ENCODE measurements at places on chromosomes 3 and 15.
A peak's percentile ranks its signal among the peaks of the same experiment; 100 is the strongest.

- no peak for DNase-seq
Measured at GRCh38 chr15:101242999-101243336, 8.9 kb downstream of the CHSY1 start.

DNA sequence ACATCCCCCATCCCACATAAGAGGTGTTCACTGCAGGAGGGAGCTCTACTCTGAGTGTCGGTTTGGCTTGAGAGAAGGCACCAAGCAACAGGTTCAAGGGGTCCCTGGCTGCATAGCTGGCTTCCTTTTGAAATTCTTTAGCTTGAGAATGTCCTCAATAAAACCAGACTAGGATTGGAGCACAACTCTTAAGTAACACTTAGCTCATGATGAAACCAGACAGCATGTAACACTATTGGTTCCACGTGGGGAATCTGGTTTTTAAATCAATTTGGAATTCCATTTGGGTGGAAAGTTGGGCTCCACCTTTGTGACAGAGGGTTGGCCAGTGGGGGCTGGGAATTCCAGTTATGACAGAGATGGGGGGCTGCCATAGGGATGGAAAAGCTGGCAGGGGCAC lies 281.2 kb downstream of the TLE3 start:
- no peak for DNase-seq

DNA sequence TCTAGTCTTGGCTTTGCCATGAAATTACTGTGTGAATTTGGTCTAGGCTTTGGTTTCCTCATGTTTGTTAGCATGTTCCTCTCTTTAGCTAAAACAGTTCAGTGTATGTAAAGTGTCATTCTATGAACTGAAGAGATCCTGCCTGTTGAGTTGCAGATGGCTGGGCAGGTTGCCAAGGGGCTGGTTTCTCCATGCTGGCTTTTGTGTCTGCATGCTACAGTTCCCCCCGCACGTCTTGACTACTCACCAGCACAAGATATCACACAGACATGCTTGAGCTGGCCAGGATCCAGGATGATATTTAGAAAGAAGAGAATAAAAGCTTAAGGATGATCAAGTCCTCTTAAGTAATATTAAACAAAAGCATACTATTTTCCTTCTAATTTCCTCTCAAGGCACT lies 90.2 kb downstream of the CERS3 start:
- no peak for DNase-seq

GRCh38 chr3:72188536-72188935 lies 403.6 kb upstream of the PROK2 start:
- DNase-seq: no peak

- DNase-seq: no peak
Measured at GRCh38 chr3:160346511-160346910, 52.5 kb downstream of the IFT80 start.

DNA sequence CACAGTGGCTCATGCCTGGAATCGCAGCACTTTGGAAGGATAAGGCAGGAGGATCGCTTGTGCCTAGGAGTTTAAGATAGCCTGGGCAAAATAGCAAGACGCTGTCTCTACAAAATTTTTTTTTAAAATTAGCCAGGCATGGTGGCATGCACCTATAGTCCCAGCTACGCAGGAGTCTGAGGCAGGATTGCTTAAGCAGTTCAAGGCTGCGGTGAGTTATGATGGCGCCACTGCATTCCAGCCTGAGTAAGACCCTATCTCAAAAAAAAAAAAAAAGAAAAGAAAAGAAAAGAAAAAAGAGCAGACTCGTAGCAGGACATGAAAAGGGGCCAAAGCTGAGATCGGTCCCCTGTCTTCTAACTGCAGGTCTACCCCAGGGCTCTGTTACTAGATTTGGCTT lies 18.9 kb downstream of the SRGAP3 start:
- no peak for DNase-seq

- peak; percentile 25 for DNase-seq
Measured at GRCh38 chr15:40282869-40283614, at the start of gene ANKRD63. Gene ANKRD63 (minus strand): TSS chr15:40283064. CDS start chr15:40282586, 478 bp downstream.

DNA sequence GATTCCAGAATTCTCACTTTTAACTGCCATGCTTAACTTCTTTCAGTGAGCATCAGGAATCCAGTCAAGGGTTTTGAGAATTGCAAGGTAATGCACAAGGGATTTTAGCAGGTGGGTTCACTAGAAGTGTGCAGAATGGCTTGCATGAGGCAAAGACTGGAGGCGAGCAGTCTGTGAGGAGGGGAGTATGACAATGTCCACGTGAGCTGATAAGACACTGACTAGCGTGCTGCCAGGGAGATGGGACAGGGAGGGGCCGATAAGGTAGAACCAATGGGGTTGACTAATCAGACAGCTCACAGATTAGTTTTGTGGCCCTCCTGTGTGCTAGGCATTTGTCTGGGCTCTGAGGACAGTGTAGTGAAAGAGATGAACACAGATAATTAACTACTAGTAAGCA lies 102.0 kb upstream of the DAZL start:
- DNase-seq: no peak

DNA sequence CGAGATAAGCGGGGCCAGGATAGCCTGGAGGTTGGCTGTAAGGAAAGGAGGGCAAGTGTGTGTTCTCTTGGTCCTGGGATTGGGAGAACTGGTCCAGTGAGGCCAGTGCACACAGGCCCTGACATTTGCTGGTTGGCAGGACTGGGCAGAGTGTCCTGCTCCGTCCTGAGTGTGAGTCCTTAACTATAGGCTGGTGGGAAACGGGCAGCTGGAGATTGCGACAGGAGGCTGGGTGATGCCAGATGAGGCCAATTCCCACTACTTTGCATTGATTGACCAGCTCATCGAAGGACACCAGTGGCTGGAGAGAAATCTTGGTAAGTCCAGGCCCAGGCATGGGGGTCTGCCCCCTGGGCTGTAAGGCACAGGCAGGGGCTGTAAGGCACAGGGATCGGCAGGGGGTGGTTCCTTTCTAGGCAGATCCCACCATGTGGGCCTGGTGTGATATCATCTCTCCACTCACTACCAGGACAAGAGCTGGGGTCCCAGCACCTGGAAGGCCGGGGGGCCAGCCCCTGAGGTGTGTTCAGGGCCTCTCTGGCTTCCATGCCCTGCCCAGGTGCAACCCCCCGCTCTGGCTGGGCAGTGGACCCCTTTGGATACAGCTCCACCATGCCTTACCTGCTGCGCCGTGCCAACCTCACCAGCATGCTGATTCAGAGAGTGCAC lies 3.2 kb downstream of the MAN2A2 start:
- DNase-seq: no peak

DNA sequence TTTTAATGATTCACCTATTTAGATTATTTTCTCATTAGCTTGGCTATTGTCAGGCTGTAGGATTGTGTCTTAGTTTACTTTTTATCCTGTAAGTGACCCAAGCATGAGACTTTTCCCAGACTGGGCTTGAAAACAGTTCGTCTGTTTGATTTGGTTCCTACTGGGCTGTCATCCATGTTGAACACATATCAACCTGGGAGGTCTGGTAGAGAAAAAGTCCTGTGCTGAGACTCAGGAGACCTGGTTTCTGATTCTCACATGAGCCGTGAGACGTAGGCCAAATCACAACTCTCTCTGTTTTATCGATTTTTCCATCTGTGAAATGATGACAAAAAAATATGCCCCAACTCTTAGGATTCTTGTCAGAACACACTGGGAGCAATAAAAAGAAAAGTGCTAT lies 98.8 kb upstream of the GALNT15 start:
- no peak for DNase-seq

- DNase-seq: no peak
Measured at GRCh38 chr15:56428821-56429458, 36.0 kb downstream of the MNS1 start.

DNA sequence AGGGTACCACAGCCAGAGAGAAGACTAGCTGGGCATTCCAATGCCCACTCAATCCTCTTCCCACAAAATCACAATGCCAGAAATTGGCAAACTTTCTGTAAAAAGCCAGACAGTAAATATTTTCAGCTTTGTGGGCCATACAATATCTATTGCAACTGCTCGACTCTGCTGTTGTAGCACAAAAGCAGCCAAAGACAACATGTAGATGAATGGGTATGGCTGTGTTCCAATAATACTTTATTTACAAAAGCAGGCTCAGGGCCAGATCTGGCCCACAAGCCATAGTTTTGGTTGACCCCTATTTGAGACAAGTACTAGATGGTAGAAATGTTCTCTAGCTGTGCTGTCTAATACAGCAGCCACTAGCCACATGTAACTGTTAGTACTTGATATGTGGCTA lies 330.9 kb downstream of the ERC2 start:
- DNase-seq: no peak

GRCh38 chr3:12268049-12268735 lies 20.7 kb upstream of the PPARG start:
- no peak for DNase-seq

DNA sequence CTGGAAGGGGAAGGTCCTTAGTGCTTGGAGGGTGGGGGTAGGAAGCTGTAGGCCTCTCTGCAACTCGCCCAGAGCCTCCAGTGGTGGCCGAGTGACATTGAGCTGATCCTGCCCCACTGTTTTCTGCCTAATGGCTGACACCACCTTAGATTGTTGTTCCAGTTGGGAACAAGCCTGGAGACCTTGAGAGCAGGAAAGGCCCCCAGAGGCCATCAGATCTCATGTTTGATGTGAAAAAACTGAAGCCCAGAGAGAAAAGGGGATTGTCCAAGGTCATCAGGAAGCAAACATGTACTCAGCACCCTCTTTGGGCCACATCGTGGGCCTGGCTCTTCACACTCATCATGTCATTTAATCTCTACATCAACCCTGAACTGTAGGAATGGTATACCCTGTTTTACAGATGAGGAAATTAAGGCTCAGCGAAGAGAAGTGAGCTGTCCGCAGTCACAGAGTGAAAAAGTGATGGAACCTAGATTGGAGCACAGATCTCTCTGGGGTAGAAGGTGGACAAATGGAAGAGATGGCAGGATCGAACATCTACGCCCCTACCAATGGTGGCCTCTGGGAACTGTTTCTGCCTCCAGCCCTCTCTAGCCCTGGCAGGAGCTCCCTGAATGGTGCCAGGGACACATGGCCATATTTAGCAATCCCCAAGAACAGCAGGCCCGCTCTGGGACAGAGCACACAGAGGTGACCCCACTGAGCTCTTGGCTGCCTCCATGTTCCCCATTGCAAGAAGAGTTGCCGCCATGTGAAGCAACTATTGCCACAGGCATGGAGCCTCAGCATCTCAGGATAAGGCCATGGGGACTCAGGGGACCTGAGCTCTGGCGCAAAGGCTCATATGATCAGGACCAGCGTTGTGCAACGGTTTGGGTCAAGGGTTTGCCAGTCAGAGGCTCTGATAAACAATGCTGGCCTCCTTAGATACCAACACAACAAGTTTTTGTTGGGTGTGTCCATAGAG lies 31.6 kb upstream of the TSEN2 start:
- DNase-seq: no peak

DNA sequence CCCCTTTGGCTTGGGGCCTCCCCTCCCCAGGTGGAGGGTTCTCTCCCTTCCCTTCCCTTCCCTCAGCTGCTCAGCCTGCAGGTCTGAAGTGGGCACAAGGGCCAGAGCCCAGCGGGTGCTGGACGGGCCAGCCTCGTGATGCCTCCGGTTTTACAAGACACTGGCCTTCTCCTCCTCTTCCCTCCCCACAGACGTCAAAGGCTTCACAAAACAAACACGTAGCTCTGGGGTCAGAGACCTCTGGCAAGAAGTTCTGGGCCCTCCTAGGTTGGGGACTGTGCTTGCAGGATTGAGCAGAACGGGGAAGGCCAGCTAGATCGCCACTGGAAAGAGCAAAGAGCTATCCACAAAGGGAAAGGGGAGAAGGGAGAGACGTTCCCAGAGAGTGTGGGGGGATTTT lies 81.4 kb upstream of the TPM1 start:
- DNase-seq: no peak

- no peak for DNase-seq
Measured at GRCh38 chr3:196599734-196600128, 31.3 kb downstream of the FBXO45 start.

DNA sequence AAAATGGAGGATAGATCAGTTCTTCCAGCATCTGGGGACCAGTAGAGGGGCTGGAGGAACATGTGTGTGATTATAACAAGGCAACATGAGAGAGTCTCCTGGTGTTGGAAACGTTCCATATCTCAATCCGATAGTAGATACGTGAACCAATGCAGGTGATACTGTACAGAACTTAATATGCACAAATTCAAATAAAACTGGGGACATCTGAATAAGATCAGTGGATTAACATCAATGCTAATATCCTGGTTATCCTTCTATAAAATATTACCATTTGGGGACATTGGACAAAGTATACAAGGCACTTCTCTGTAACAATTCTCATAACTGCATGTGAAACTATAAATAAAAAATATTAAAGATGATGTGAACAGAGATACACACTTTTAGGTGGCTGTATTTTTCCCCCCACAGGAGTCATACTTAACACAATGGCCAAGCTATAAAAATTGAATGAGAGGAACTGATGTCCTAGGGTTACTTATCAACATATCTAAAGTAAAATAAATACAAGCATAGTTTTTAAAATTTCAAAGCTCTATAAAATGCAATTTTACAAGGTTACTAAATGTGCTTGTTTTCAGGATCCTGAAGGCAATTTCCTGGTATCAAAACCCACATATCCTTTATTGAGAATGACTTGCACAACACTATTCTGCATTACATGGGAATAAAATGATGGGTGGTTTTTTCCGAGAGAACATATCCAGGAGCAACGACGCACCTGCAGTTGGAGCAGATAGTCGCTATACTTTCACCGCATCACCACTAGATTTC lies 31.1 kb upstream of the TJP1 start:
- no peak for DNase-seq

DNA sequence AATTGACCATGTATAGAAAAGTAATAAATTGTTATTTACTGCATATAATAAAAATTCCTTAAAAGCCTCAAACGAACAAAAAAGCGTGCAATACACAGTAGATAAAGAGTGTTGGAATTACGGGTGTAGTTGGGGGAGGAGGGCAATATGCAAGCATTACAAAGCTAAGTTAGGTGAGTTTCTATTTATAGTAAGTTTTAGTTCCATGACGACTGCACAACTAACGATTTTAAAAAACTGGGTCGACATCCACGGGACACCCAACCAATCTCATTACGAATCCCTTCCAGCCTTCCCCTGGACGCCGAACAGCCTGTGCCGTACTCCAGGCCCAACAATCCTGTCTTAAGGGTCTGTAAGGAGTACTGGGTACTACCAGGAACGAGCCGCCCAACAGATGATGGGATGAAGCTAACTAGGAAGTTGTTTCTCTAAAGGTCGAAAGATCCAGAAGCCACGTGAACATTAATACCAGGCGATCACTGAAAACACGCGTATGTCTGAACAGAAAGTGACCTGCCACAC lies 677 bp downstream of the POLQ start:
- DNase-seq: no peak

DNA sequence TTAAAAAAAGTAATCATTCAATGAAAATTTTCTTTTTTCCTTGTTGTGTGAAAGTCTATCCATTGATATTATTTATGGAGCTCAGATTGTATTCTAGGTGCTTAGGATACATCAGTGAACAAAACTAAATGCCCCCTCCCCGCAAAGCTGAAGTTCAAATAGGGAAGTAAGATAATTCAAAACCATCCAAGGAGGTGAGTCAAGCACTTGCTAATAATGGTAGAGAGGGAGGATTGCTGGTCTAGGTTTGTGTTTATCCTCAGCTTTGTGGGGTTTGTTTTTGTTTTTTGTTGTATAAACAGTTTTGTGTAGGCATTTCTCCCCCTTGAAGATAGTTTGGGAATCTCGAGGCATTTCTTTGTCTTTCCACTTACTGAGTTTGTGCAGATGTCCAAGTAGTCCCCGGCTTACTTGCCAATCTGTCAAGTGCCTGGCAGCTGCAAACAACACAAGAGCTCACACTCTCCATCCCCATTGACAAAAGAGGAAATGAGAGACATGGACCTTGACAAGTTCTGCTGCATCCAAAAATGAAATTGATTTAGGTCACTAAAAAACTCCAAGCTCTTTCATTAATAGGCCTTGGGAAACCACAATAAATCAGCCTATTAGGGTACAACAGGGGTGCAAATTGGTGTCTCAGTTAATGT lies 575.8 kb upstream of the TBL1XR1 start:
- DNase-seq: no peak

All from activated CD8-positive, alpha-beta memory T cell treated with anti-CD3 and anti-CD28 coated beads for 48 hours (primary cell).